ENCODE measurements at places on chromosomes 3 and 15.

DNA sequence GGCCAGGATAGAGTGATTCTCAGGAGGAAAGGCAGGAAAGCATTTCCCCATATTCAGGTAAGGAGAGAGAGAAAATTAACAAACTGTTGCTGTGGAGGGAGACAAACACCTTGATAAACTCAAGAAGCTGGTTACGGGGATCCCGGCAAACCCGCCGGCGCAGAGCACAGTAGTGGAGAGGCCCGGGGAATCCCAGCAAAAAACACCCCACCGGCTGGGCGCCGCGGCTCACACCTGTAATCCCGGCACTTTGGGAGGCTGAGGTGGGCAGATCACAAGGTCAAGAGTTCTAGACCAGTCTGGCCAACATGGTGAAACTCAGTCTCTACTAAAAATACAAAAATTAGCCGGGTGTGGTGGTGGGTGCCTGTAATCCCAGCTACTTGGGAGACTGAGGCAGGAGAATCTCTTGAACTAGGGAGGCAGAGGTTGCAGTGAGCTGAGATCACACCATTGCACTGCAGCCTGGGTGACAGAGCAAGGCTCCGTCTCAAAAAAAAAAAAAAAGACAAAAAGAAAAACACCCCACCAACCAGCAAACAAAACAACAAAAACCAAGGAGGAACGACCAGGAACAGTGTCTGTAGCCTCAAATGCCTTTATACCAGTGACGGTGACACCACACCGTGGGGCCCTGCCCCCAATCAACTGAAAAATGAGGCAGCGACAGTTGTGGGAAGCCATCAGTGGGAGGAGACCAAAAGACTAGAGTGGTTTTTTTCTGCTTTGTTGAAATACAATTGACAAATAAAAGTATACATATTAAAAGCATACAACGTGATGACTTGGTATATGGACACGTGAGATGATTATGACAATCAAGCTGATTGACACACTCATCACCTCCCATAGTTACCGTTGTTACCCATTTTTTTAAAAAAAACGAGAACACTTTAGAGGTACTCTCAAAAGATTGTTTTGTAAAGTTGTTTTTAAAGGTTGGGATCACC, 40.2 kb upstream of the IDH2 start:
- DNase-seq = no peak

- no peak for DNase-seq
These were observed 4.6 kb upstream of the RPL14 start for GRCh38 chr3:40452562-40452875.

DNA sequence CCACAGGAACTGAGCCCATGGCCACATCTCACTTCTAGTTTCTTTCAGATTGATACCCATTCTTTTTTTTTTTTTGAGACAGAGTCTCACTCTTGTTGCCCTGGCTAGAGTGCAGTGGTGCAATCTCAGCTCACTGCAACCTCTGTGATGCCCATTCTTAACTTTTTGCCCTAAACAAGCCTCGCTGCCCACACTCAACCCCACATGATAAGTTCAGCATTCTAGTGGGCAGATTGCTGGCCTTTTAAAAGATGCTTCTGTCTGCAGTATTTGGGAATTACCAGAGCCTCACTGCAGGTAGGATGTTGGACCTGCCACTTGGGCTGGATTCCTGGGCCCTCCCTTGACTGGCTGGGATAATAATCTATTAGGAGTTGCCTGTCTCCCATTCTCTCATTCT, 51.0 kb downstream of the TRANK1 start:
- no peak for DNase-seq

- DNase-seq = no peak
These were observed 270.0 kb upstream of the PROK2 start for GRCh38 chr3:72054976-72055375.

DNA sequence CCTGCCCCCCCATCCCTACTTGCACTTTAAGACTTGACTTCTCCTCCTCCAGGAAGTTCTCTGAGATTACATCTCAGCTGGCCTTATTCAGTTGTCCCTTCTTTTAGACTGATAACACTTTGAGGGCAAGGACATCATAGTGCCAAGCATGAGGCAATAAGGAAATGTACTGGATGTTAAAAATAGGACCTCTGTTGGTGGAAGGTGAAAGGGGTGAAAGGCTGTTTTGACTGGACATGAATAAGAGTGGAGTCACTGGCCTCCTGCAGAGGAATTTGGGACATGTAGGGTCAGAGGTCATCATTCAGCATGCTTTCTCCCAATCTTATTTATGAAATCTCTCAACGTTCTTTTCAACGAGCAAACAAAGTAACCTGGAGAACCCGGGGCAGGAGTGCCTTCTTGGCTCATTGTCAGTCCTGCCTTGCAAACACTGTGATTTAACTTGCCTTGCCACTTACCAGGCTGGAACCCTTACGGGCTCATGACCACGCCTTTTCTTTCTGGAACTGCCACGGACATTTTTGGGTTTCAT, 38.6 kb downstream of the TRIM71 start:
- no peak for DNase-seq

DNA sequence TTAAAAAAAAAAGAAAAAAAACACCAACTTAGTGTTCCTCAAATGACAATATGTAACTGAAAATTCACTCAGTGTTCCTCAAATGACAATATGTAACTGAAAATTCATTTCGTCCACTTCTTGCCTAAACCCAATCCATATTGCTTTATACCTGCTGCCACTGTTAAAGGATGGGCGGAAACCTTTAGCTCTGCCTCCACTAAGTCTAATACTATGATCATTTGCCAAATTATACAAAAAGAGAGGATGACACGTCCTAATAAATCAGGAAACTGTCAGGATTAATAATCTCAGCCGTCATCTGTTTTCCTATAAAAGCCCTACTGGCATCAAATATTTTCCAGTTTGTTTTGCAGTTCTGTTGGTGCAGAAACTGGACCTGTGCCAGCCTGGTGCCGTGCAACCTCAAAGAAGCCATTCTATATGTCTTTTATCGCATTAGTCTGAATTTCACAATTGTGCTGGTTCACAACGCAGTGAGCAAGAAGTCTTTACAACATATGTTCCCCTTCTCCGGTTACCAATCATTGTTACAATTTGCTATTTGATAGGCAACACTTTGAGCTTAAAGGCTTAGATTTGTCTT, 160.4 kb upstream of the KCNH8 start:
- DNase-seq = no peak

DNA sequence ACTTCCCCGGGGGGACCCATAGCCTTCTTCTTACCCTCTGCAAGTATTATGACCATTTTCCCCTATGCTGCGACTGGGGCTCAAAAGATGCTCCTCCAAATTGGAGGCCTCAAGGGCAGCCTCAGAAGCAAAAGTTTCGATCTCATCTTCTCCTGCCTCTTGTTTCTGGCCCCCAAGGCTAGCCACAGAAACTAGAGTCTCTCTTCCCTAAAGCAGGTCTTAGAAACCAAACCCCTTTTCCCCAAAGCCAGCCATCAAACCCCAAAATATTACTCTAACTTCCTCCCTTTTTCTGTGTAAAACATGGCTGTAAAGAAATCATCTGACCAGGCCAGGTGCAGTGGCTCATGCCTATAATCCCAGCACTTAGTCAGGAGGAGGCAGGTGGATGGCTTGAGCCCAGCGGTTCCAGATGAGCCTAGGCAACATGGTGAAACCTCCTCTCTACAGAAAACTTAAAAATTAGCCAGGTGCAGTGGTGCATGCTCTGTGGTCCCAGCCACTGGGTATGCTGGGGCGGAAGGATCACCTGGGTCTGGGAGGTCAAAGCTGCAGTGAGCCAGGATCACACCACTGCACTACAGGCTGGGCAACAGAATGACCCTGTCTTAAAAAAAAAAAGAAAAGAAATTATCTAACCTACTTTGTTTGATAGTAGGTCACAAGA, 36.7 kb upstream of the MFGE8 start:
- no peak for DNase-seq

GRCh38 chr3:29511701-29512100, 230.8 kb downstream of the RBMS3 start:
- DNase-seq = no peak

DNA sequence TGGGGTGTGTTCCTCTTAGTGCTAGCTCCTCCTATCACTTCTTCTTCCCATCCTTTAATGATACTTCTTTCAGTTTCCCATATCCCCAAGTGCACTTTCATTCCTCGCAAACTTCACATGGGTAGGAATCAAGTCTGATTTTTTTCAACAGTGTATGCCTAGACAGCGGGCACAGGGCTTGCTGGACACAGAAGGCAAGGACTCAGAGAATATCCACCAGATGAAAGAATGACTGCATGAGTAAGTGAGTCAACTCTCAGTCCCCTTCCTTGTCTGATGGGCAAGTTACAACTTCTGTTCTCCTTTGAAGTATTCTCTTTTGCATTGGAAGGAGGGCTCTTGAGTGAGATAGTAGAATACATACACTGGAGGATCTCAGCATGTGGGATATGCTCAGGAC, 3.1 kb upstream of the SQOR start:
- DNase-seq = no peak

DNA sequence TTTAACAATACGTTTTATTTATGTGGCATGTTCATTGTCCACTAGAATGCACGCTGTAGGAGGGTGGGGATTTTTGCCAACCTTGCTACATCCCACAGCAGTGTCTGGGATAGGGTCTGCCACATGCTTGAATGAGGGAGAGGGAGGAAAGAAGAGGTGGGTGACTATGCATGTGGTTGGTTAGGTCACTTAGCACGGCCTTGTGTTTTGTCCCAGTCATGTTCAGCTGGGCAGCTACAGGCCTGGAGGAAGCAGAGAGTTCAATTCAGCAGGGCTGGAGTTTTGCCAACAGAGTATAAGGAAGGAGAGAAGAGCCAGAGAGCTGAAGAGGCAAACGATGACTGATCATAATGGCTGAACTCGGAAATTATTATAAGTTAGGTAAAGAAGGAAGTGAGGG, 268.4 kb upstream of the NSMCE3 start:
- no peak for DNase-seq

GRCh38 chr3:136336329-136337100, 86.4 kb downstream of the PCCB start:
- peak; percentile 39 for DNase-seq

DNA sequence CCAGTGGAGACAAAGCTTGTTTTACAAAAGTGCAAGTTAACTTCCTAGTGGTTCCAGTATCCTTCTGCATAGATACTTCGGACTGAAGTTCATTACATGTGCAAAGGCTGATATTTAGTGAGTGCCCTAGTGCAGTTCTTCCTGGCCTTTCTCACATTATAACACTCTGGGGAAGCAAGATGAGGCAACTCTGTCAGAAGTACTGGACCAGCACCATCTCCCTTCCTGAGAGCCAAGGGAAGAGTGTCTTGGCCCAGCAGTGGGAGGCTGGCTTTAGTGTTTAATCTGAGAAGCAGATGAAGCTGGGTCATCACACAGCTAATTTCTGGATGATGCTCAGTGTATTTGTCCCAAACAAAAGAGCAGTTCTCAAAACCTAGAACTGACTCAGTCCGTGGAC, 397.7 kb downstream of the CACNA2D3 start:
- no peak for DNase-seq

DNA sequence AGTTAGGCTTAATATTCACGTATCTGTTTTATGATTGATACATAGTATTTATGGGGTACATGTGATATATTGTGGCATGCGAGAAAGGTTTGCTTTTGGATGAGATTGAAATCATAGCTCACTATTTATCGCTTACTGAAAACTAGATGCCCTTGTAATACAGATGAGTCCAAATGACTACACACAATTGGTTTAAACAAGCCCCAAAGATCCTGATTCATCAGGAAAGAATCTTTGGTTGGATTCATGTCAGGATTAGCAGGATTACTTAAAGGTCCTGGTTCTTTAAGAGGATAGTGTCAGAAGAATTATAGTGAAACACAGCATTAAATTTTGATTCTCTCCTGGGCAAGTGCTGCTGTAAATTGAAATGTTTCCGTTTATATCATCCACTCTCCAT, 18.6 kb upstream of the AADAC start:
- DNase-seq = no peak

DNA sequence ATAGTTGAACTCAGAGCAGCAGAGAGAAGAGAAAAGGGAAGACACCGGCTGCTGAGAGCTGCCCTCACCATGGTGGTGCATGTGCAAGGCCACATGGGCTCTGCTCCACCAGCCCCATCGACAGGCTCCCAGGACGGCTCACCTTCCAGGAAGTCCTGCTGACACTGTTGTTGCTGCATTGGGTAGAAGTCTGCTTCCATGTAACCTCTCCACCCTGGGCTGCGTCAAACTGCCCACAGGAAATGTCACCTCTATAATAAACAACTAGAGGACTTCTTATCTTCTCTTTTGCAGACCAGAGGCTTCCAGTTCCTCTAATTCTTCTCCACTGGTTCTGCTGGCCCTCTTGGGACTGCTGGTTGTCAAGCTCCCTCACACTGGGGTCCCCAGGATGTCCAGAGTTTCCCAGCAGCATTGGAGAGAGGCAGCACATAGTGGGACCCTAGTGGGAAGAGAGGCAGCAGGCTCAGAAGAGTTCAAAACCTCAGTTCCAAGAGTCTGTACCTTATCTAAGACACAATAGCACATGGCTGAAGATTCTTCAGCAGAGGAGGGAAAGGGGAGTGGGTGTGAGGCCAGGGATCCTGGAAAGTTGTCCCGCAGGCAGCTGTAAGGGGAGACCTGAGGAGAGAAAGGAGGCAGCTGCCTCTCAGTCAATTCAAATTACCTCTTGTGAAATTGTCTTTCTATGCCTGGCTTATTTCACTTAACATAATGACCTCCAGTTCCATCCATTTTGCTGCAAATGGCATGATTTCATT, 5.8 kb upstream of the CCR3 start:
- DNase-seq = no peak

GRCh38 chr3:188431553-188431952, 277.6 kb downstream of the LPP start:
- DNase-seq = no peak

- DNase-seq = no peak
These were observed 10.7 kb upstream of the SLC15A2 start for GRCh38 chr3:121883507-121883906.

DNA sequence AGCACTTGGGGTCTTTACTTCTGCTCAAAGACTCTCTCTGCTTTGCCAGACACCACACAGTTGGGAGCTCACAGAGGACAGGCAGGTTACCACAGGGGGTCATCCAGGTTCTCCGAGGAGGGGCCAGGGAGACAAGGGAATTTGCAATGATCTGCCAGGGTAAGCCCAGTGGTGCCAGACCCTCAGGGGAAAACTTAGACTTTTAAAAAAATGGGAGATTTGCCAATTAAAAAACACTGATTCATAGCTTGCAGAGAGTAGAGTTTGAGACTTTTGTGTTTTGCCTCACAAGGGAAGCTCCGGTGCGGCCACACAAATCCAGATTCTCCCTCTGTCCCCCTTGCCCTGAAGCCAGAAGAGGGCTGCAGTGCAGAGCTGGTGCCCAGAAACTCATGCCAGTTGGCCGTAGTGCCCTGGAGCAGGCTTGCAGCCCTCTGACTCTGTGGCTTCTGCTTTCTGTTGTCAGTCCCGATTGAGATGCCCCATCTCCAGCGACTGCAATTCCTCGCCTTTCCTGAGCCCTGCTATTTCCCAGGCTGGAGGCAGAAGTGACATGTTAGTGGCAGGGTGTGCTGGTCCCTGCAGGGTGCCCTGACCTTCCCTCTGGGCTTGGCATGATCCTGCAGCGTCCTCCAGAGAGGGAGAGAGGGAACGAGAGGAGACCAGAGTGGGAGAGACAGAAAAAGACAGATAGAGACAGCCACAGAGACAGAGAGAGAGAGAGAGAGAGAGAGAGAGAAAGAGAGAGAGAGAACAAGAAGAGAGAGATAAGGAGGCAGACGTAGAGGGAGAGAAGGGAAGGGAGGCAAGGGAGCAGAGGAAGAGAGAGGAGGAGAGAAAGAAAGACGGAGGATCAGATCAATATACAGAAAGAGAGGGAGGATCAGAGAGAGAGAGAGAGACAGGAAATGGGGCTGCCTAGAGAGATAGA, 46.0 kb downstream of the RHCG start:
- no peak for DNase-seq

GRCh38 chr3:45987368-45988291, 8.0 kb downstream of the FYCO1 start:
- no peak for DNase-seq

GRCh38 chr15:61951949-61952348, 108.3 kb downstream of the VPS13C start:
- no peak for DNase-seq

Measured in mesenteric fat pad (tissue), 1 donor.